ENCODE measurements at places on chromosomes 6 and 20. TPM values are rescaled to one million over a fixed set of nuclear protein-coding genes. Genes with fewer than 3 reads are reported as not detected.

DNA sequence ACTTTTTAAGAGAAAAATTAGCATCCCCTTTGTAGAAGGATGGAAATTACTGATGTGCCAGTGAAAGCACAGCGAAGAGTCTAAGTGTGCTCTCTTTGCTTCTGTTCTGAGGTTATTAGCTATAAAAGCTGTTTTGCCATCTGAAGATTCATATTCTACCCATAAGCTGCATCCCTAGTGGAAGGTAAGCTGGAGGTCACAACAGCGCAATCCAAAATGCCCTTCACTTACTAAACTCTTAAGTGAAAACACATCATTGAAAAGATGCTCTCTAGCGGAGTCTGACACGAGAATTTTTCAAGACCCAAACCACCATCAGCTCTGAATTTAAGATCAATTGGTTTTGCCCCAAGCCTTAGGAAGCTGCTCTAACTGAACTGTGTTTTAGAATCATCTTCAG lies 113.5 kb downstream of the ZMYND8 start:
- DNase-seq, result no peak

The IPCEF1 gene
- total RNA-seq, result 1.8 TPM

- DNase-seq, result peak; percentile 18
Measured at GRCh38 chr6:80767808-80768207, 661.3 kb downstream of the BCKDHB start.

GRCh38 chr6:157263881-157264397 lies 59.4 kb downstream of the TMEM242 start:
- no peak for DNase-seq

DNA sequence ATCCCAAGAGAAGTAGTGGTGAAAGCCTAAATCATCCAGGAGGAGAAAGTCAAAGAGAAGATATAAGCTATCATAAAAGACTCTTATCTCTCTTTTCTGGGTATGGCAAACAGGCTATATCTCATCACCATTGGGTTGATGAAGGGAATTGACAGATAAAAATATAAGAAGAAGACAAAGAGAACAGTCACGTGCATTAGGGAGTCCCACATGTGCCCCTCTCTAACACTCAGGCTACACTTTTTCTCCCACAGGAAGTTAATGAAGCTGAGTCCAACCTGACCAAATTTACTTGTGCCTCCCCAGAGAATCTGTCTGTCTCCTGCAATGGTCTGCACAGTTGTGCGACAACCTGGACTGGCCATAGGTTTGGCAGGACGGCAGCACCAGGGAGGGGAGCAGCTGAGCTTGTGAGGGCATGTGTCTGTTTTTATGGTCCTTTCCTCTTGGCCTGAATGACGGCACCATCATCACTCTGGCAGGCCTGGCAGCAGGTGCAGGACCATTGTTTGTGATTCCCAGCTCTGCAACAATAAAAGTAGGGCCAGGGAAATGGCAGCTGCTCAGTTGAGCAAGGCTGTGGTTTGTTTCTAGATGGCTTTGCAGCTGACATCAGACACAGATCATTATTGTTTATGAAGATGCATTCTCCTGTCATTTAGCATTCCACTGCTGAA lies 144.5 kb upstream of the MCHR2 start:
- no peak for DNase-seq
